ENCODE measurements at places on chromosomes 2 and 18.

DNA sequence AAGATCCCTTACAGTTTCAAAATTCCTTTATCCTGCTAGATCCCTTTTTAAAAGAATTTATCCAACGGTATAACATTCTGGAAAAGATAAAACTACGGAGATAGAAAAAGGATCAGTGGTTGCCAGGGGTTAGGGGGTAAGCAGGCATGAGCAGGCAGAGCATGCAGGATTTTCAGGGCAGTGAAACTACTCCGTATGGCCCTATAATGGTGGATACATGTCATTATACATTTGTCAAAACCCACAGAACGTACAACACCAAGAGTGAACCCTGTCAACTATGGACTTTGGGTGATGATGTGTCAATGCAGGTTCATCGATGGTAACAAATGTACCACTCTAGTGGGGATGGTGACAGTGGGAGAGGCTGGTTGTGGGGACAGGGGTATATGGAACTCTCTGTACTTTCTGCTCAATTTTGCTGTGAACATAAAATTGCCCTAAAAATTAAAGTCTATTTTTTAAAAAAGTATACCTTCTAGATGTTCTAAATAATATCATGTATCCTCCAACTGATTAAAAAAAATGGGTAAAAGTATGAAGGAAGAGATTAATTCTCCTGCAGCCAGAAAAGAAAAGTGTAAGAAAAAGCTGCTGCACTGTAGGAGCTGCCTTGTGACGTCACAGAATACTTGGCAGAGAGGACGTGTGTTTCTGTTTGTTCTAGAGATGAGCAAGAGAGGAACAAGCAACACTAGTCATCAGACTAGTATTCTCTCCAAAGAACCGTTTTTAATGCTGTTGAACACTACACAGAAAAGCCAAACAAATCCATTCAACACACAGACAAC, 23.6 kb downstream of the ANKRD44 start:
- DNase-seq = no peak

DNA sequence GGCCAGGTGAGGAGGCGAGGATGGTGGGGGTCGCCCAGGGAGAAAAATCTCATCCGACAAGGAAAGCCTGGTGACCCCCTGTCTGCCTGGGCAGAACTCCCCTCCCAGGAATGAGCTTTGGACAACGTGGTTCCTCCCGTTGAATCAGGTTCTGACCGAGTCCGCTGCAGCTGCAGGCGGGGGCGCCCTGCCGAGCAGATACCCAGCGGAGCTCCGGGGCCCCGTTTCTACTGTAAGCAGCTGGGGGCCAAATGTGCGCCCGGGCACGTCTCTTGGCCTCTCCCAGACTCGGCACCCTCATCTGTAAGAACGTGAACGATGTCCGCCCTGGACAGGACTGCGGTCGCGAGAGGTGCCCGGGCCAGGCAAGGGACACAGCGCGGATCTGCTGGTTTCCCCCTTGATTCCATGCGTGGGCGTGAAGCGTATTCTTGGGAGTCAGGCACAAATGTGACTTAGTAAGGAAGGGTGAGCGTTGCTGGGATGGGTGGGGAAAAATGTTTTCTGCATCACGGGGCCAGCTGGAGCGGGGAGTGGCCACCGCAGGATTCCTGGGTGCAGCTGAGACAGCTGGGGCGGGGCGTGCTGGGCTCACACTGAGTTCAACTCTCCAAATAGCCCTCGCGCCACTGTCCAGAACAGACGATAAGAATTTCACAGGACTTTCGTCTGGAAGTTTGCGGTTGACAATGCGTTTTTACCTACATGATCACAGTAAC, 20.2 kb upstream of the TUBB6 start:
- no peak for DNase-seq

- no peak for DNase-seq
Observed at GRCh38 chr18:8443505-8443904, 165.7 kb upstream of the RAB12 start.

GRCh38 chr2:234674781-234675201, 177.9 kb upstream of the ARL4C start:
- DNase-seq = no peak

DNA sequence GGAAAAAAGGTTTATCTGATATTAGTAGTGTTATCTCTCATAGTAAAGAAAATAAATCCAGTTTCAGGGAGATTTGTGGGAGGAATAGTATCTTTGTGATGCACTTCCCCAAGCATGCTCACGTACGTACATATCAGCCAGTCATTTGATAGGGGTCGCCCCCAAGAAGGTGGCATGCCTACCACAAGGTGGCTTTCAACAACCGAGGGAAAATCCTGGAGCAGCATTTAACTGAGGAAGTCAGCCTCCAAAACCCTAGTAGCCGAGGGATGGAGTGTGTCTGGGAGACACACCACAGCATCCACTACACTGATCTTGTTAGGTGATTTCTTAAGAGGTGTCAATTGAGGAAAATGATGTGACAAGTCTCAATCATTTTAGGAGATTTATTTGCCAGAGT, 623.9 kb downstream of the NYAP2 start:
- DNase-seq = no peak

DNA sequence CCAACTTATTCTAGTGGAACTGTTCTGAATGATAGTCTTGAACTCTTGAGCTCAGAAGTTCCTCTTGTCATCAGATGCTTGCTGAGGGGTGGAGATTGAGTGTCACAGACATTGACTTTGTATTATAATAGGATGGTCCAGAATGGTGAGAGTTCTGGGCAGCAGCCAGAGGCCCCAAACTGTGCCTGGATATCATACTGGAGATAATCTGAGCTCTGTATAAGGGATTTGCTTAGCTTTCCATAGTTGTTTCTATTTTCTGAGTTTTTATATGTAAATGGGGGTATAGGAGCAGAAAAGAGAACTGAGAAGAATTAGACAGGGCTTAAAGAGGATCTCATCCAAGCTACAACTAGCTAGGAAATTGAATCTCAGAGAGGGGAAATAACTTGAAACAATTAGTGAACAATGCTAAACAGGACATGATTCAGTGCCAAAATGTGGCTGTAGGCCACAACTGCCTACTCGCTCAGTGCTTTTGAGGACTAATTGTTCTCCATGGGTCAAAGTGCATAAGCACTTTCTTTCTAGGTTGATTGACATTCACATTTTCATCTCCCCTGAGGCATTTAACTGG, 10.1 kb upstream of the LCLAT1 start:
- no peak for DNase-seq

GRCh38 chr2:26526589-26526988, 48.7 kb upstream of the OTOF start:
- no peak for DNase-seq

DNA sequence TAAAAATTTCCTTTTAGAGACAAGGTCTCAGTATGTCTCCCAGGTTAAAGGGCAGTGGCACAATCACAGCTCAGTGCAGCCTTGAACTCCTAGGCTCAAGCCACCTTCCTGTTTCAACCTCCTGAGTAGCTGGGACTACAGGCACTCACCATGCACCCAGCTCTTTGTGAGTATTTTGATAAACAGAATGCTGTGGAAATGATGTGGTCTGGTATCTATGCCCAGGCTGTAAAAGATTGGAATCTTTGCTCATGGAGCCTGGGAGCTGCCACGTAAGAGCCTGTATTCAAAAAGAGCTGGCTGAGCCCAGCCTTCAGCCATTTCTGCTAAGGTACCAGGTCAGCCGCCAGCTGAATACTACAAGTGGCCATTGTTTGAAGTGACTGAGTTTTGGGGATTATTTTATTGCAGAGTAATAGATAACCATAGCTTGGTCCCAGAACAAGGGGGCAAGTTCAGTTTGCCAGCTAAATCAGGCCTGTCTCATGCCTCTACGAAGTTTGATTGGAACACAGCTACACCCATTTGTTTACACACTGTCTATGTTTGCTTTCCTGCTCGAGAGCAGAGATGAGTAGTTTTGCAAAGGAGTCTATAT, 21.3 kb upstream of the ARL5A start:
- DNase-seq = no peak

- DNase-seq = no peak
Observed at GRCh38 chr2:177397481-177398289, 5.1 kb downstream of the AGPS start.

GRCh38 chr2:46704041-46704440, 211.6 kb downstream of the MCFD2 start:
- no peak for DNase-seq

DNA sequence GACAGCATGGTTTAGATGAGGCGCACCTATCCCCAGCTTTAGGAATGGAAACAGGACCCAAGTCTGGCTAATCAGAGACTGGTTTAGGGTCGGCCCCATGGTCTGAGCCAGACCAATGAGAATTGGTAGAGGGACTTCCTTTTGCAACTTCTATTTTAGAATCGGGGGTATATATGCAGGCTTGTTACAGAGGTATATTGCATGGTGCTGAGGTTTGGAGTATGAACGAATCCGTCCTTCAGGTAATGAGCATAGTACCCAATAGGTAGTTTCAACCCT, 1.5 kb upstream of the BOLA3 start:
- no peak for DNase-seq

DNA sequence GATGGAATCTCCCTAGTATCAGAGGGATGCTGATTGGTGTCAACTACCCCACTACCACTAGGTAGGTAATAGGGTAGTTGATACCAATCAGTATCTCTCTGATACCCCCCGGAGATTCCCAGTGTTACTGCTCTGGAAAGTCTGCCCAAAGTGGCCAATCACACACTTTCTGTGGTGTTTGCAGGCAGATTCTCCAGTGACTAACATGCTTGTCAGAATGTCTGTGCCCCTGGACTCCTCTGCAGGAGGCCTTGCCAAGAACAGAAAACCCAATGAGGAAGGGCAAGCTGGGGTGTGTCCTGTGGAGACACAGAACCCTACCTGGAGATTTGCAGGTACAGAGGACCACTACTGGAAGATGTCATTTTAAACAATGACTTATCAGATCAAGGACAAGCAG, 135.1 kb downstream of the RIT2 start:
- DNase-seq = no peak

GRCh38 chr2:104444889-104445288, 409.0 kb upstream of the POU3F3 start:
- no peak for DNase-seq
